ENCODE measurements at places on chromosomes 12 and 14. TPM values are rescaled to one million over a fixed set of nuclear protein-coding genes. Genes with fewer than 3 reads are reported as not detected.

GMFB gene
- total RNA-seq, result 82.5 TPM

DNA sequence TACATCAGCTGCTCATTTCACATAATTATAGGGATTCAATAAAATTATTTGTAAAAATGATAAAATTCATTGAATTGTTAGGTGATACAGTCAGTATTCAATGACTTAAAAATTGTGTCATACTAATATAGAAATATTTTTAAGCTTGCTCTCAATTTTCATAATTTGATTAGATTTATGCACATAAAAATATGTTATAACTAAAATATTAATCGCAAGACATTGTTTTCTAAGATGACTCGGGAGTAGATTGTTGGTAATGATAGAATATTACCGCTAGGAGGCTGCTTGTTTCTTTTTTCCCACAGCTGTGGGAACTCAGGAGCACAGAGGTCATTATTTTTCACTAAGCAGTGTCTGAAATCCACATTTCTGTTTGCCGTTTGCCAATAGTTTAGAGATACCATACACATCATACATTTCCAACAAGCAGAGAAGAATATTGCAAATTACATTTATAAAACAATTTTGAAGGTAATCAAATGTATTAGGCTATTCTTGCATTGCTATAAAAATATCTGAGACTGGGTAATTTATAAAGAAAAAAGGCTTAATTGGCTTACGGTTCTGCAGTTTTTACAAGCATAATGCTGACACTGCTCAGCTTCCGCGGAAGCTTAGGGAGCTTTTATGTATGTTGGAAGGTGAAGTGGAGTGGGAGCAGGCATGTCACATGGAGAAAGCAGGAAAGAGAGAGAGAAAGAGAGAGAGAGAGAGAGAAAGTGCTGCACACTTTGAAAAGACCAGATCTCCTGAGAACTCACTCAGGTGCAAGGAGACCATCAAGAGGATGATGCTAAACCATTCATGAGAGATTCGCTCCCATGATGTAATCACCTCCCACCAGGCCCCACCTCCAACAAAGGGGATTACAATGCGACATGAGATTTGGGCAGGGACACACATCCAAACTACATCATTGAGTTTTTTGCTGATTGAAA, 9.2 kb downstream of the CD69 start:
- H3K36me3 ChIP-seq, result no peaks in the 10 kb centered on the region
- no peaks in the 10 kb centered on the region for H3K4me1 ChIP-seq
- H3K4me3 ChIP-seq, result no peak overlapping the region
- peak overlapping the region; percentile 12 for H3K27ac ChIP-seq
- H3K27me3 ChIP-seq, result no peaks in the 10 kb centered on the region
- no peak for DNase-seq

GRCh38 chr14:37816135-37816534, 220.7 kb downstream of the TTC6 start:
- no peak overlapping the region for H3K4me3 ChIP-seq
- H3K4me1 ChIP-seq, result no peaks in the 10 kb centered on the region
- DNase-seq, result no peak
- no peaks in the 10 kb centered on the region for H3K36me3 ChIP-seq
- no peaks in the 10 kb centered on the region for H3K27me3 ChIP-seq

- no peak for DNase-seq
- H3K27ac ChIP-seq, result no peak overlapping the region
- H3K27me3 ChIP-seq, result no peaks in the 10 kb centered on the region
- H3K4me3 ChIP-seq, result no peak overlapping the region
- H3K36me3 ChIP-seq, result peaks cover 36% of the 10 kb centered on the region
These were observed 204.3 kb downstream of the ESR2 start for GRCh38 chr14:64089920-64090319.

GPR84 gene
- not detected for total RNA-seq

- no peaks in the 10 kb centered on the region for H3K36me3 ChIP-seq
- no peak for DNase-seq
- no peak overlapping the region for H3K27ac ChIP-seq
- H3K4me1 ChIP-seq, result no peaks in the 10 kb centered on the region
- H3K27me3 ChIP-seq, result no peaks in the 10 kb centered on the region
These were observed 486.7 kb downstream of the APAF1 start for GRCh38 chr12:99131751-99132199.

DNA sequence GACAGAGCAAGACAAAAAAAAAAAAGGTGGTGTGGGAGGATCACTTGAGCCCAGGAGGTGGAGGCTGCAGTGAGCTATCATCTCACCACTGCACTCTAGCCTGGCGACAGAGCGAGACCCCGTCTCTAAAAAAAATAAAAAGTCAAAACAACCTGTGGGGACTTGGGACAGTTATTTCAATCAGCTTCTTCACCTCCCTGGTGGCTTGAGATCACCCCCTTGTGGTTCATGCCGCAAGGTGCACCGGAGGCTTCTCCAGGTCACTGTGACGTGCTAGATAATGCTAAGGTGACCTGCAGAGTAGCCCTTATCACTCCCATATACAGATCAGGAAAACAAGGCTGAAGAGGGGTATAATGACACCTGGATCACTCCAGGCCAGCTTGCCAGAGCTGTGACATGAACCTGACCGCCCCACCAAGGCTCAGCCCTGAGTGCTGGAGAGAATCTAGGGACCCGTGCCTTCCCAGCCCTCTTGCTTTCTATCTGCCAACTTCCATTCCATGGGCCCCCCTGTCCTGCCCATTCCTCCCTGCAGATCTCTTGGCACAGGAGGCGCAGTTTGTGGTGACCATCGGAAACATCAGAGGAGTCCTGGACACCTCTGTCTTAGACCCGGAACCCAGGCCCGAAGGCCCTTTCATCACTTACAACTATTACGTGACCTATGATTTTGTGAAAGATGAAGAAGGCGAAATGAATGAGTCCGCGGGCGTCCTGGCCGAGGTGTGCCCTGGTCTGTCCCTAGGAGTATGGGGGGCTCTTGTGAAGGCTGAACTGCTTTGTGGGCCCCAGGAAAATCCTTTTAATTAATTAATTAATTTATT, 8.1 kb downstream of the LRRC43 start:
- DNase-seq, result no peak
- no peak overlapping the region for H3K4me3 ChIP-seq
- H3K36me3 ChIP-seq, result no peaks in the 10 kb centered on the region
- no peaks in the 10 kb centered on the region for H3K4me1 ChIP-seq

- DNase-seq, result no peak
- no peaks in the 10 kb centered on the region for H3K36me3 ChIP-seq
- no peak overlapping the region for H3K4me3 ChIP-seq
- no peaks in the 10 kb centered on the region for H3K4me1 ChIP-seq
- no peak overlapping the region for H3K27ac ChIP-seq
These were observed 75.5 kb upstream of the PLEKHA5 start for GRCh38 chr12:19054035-19054434.

DNA sequence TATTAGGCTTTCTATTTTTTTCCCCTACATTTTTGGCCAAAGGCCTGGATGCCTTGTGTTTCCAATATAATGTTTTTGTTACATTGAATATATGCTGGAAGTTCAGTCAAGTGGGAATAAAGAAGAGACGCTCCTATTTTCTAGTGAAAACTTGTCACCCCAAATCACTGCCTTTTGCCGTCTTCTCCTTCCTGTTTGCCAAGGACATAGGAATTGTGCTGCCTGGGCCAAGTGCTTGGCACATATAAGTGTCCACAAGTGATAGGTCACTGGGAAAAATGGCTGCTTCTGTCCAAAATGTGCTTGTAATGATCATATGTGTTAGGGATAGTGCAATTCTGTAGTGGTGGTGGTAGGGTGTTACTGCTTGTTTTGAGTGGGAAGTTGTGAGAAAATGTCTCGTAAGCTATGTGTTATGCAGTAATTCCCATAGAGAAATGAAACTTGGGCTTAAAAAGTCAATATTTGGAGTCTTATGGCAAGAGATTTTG, 11.6 kb upstream of the KCNJ8 start:
- no peak overlapping the region for H3K27ac ChIP-seq
- no peaks in the 10 kb centered on the region for H3K36me3 ChIP-seq
- H3K27me3 ChIP-seq, result no peaks in the 10 kb centered on the region
- H3K4me1 ChIP-seq, result no peaks in the 10 kb centered on the region

PCED1B gene
- total RNA-seq, result 0.90 TPM

EIF2B1 gene
- 187 TPM for total RNA-seq

MANSC4 gene
- total RNA-seq, result 1.5 TPM

HIGD1C gene
- total RNA-seq, result not detected

- no peak overlapping the region for H3K27ac ChIP-seq
- H3K27me3 ChIP-seq, result no peaks in the 10 kb centered on the region
- H3K4me1 ChIP-seq, result no peaks in the 10 kb centered on the region
These were observed 67.3 kb upstream of the TSPAN11 start for GRCh38 chr12:30859226-30859625.

DNA sequence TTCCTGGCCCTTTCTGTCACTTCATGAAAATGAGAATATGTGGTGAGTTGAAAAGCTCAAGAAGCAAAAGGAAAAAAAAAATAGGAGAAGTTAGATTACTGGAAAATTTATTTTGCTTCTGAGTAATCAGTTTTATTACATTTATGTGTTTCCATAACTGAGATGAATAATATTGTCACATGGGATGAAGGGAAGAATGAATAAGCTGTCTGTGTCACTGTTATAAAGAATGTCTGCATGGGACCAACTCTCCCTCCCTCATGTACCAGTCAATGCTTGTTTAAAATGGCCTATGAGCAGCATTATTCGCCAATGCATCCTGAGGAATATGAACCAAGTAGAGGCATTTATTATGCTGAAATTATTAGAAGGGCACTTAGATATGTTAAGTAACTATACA, 246.3 kb downstream of the PRKD1 start:
- no peaks in the 10 kb centered on the region for H3K27me3 ChIP-seq
- no peak for DNase-seq
- H3K4me1 ChIP-seq, result no peaks in the 10 kb centered on the region
- H3K27ac ChIP-seq, result no peak overlapping the region
- no peak overlapping the region for H3K4me3 ChIP-seq

AQP6 gene
- total RNA-seq, result not detected

DNA sequence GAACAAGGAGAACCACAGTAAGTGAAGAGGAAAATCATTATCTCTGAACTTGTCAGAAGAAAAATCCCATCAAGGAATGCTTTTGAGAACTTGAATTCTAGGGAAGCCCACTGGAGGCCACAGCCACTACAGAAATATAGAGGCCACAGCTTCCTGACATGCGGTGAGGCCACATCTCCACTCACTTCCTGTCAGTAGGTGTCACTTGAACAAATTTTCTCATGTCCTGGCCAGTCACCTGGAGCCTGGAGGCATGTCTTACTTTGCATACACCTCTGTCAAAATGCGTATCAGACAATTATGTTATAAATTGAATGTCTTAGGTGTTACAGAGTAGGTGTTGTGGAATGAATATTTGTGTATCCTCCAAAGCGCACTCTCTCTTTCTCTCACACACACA, 370.3 kb downstream of the DAD1 start:
- no peaks in the 10 kb centered on the region for H3K4me1 ChIP-seq
- peaks cover 8% of the 10 kb centered on the region for H3K27me3 ChIP-seq
- DNase-seq, result no peak

CORO1C gene
- total RNA-seq, result 165 TPM

KRT71 gene
- total RNA-seq, result not detected

CAPZA3 gene
- total RNA-seq, result not detected

DNA sequence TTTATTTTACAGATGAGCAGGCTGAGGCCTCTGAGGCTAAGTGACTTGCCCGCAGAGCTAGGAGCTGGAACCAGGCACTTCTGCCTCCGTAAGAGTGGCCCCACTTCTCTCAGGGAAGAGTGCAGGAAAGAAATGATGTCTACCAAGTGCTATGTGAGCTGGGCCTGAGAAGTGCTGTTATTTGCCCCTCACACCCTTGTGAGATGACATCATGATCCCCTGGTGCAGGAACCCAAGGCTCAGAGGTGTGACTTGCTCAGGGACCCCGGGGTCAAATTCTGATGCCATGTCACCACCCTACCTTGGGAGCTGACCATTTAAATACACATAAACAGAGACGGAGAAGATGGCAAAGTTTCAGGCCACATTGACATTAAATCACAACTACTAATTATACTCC, 63.7 kb upstream of the DDX11 start:
- H3K4me1 ChIP-seq, result no peaks in the 10 kb centered on the region
- no peaks in the 10 kb centered on the region for H3K36me3 ChIP-seq
- H3K4me3 ChIP-seq, result no peak overlapping the region
- no peak overlapping the region for H3K27ac ChIP-seq
- DNase-seq, result no peak

GRCh38 chr12:110286623-110287022, 5.6 kb downstream of the ATP2A2 start:
- H3K4me3 ChIP-seq, result no peak overlapping the region
- H3K27ac ChIP-seq, result peak overlapping the region; percentile 39
- H3K27me3 ChIP-seq, result no peaks in the 10 kb centered on the region
- peaks cover 45% of the 10 kb centered on the region for H3K4me1 ChIP-seq

DNA sequence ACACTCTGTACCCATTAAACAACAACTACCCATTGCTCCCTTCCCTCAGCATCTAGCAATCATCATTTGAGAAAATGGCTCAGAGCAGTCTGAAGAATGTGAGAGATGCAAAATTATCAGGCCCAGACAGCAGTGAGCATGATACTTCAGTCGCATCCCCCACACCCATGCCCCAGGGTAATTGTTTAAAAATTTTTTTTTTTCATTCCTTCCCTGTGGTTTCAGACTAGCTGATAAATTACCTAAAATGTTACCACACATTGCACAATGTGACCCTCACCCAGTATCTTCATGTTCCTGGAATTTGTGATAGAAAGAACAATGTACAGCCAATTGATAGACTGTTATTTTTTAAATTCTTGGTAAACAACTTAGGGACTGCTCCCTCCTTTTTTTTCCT, 11.3 kb upstream of the USP15 start:
- no peaks in the 10 kb centered on the region for H3K4me1 ChIP-seq
- no peaks in the 10 kb centered on the region for H3K36me3 ChIP-seq
- H3K4me3 ChIP-seq, result no peak overlapping the region
- no peak overlapping the region for H3K27ac ChIP-seq
- no peak for DNase-seq
- no peaks in the 10 kb centered on the region for H3K27me3 ChIP-seq

- no peak overlapping the region for H3K4me3 ChIP-seq
- no peaks in the 10 kb centered on the region for H3K36me3 ChIP-seq
- H3K27ac ChIP-seq, result no peak overlapping the region
- no peaks in the 10 kb centered on the region for H3K27me3 ChIP-seq
These were observed 850.2 kb upstream of the TMEM132C start for GRCh38 chr12:127416796-127417195.

- H3K27ac ChIP-seq, result peak overlapping the region; percentile 33
- H3K36me3 ChIP-seq, result no peaks in the 10 kb centered on the region
- no peak for DNase-seq
- H3K4me3 ChIP-seq, result no peak overlapping the region
These were observed 73.3 kb downstream of the B4GALNT3 start for GRCh38 chr12:532908-533565.

RNASE7 gene
- not detected for total RNA-seq

DNA sequence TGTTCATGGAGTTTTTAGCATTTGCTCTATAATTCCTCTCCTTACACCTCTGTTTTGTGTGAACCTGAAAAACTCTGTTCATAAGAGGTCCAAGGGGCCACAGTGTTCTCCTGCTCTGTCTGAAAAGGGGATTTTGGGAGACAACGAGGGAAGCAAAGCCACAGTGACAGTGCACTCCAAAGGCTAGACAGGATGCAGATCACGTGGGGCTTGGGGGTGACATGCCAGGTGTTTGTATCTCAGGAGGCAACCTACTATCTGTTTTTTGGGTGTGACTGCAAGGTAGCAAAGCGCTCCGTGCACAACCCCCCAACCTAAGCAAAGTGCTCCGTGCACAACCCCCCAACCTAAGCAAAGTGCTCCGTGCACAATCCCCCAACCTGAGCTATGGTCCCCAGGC, 5.1 kb upstream of the CHD4 start:
- H3K4me1 ChIP-seq, result peaks cover 19% of the 10 kb centered on the region
- DNase-seq, result no peak
- no peaks in the 10 kb centered on the region for H3K36me3 ChIP-seq
- peak overlapping the region; percentile 44 for H3K4me3 ChIP-seq
- H3K27me3 ChIP-seq, result no peaks in the 10 kb centered on the region
